ENCODE measurements at places on chromosomes 1 and 21.

GRCh38 chr1:197314682-197315081, 46.6 kb downstream of the CRB1 start:
- no peak for DNase-seq

DNA sequence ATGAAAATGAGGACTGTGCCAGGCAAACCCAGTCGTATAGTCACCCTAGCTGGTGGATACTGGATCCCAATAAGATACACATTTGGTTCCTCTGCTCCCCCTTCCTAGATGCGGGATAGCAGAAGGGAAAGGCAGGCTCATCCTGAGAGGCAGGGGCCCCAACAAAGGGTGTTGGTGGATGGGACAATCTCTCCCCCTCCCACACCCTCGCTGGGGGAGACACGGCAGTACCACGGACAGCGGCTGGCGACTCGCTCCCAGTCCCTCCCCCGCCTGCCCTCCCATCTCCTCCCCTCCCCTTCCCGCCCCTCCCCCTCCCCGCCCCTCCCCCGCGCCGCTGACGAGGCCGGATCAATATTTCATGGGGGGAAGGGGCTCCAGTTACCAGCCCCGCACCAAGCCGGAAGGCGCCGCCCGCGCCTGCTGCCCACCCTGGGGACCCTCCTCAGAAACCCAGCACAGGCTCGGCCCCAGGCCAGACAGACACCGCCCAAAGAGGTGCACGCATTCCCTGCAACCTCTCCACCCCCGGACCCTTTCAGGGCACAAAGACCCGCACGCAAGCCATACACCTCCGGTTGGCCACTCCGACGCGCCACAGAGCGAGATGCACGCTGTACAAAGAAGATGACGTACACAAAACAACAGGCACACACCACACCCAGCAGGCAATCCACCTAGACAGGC, 11.5 kb downstream of the RIMS3 start:
- no peak for DNase-seq

- no peak for DNase-seq
Observed at GRCh38 chr1:236457775-236458174, 63.7 kb downstream of the EDARADD start.

DNA sequence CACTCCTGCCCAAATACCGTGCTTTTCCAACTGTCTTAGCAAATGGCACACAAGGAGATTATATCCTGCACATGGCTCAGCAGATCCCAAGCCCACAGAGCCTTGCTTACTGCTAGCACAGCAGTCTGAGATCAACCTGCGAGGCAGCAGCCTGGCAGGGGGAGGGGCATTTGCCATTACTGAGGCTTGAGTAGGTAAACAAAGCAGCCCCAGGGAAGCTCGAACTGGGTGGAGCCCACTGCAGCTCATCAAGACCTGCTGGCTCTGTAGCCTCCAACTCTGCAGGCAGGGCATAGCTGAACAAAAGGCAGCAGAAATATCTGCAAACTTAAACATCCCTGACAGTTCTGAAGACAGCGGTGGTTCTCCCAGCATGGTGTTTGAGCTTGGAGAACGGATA, 70.1 kb upstream of the PTBP2 start:
- no peak for DNase-seq

GRCh38 chr1:175911138-175911537, 167.7 kb upstream of the TNR start:
- no peak for DNase-seq

GRCh38 chr1:5010656-5011055, 356.2 kb downstream of the AJAP1 start:
- DNase-seq = no peak

DNA sequence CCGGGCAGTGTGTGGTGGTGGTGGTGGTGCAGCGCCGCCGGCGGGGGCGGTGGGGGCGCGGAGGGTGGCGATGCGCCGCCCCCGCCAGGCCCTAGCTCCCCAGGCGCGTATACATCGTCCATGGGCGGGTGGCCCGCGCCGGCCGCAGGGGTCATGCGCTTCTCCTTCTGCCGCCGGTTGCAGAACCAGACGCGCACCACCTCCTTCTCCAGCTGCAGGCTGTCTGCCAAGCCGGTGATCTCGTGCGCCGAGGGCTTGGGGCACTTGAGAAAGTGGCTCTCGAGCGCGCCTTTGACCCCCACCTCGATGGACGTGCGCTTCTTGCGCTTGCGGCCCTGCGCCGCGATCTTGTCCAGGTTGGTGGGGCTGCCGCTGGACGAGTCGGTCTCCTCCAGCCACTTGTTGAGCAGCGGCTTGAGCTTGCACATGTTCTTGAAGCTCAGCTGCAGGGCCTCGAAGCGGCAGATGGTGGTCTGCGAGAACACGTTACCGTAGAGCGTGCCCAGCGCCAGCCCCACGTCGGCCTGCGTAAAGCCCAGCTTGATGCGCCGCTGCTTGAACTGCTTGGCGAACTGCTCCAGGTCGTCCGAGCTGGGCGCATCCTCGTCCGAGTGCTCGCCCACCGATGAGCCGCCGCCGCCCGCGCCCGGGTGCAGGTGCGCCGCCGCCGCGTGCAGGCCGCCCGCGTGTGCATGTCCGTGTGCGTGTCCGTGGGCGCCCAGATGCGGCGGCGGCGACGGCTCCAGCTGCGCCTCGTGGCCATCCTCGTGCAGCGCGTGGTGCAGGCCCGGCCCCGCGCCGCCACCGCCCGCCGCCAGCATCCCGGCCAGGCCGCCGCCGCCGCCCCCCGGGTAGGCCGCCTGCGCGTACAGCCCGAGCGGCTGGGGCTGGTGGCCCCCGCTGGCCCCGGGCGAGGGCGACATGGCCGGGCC, 926 bp downstream of the POU3F1 start:
- no peak for DNase-seq

- no peak for DNase-seq
Observed at GRCh38 chr1:167173516-167174184, 47.0 kb upstream of the POU2F1 start.

DNA sequence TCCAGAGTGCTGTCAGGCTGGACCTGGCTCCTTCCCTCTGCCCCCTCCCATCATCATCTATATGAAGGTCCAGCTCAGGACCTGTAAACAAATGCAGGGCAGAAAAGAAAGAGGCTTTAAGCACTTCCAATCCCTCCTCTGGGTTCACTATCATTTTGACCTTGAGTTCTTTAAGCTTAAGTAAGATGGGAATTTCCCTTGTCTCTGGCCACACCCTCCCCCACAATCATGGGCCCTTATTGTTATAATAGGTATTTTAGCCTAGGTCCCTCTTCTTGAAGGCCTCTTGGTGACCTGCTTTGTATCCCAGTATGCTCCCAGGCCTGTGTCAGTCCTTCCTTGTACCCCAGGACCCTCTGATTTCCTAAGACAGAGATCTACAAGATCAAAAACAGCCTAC, 45.1 kb upstream of the EPS15 start:
- DNase-seq = no peak

DNA sequence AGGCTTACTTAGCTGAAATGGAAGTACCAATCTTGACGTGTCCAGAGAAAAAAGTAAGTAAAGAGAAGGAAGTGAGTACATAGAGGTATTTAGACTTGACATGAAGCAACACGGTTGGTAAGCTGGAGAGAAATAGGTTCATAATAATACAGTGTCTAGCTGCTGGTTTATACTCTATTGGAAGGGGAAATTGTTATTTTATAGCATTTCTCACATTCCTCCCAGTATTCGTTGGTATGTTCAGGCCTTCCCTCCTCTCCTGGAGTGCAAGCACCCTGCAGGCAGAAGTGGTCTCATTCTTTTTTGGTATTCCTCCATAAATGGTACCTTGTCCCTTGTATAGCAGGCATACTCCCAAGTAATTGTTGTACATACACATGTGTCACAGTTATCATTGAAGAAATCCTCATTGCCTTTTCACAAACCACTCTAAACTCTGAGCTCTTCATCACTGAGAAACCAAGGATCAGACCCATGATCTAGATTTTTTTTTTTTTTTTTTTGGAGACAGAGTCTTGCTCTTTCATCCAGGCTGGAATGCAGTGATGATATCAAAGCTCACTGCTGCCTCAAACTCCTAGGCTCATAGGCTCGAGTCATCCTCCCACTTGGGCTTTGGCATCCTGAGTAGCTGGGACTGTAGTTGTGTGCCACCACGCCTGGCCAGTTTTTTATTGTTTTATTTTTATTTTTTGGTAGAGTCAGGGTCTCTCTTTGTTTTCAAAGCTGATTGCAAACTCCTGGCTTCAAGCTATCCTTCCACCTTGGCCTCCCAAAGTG, 9.8 kb upstream of the IPO9 start:
- DNase-seq = no peak

DNA sequence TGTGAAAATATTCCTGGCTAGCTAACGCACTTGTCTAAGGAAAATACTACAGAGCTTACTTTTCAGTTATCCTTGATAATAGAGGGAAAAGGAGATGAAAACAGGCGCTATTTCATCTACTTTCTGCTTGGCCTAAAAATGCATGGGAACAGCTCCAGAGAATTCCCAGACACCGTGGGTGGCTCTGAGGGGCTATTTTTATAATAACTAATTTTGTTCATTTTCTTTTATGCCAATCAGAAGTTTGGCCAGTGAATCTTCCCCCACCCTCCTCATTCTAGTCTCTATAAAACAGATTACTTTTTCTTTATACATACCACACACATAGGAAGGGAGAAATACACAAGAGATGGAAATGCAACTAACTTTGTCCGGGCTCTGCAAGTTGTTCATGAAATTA, 322.9 kb downstream of the SETD4 start:
- no peak for DNase-seq

DNA sequence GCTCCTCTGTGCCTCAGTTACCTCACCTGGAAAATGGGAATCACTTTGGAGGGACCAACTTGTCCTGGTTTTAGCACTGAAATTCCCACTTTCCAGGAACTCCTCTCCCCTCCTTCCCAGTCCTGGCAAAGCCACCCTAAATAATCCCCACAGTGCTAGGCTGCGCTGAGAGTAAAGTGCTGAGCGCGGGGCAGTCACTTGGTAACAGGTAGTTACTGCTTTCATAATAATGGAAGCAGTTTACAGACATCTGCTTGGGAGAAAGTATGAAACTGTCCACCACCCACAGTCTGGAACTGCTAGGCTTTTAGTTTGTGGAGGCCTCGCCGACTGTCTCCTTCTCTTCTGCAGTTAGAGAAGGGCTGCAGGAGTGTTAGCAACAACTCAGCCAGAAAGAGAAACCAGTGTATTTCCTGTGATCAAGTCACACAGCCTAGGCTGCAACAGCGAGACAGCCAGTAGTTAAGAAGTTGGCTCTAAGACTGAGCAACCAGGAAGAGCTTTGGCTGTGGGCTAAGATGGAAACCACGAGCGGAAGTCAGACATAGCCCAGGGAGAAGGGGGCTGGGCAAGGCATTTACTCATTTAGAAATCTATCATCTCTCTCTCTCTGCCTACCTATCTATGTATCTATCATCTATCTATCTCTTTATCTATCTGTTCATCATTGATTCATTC, 30.8 kb upstream of the ABCG1 start:
- no peak for DNase-seq

DNA sequence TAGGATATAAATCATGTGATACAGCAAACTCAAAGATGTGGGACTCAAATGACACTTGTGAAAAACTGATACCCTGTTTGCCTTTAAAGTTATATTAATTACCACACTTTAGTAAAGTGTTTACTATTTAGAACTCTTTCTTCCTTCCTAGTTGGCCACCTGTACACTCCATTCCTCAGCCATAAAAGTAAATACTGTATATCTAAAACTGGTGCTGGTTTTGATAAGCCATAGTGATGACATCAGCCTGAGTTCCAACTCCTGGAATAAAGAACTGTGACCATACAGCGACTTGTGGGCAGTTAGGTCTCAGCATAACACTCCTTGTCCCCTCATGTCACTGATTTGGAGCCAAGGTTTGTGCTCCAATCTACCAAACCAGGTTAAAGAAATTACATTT, 2.8 kb downstream of the PTGER3 start:
- no peak for DNase-seq

DNA sequence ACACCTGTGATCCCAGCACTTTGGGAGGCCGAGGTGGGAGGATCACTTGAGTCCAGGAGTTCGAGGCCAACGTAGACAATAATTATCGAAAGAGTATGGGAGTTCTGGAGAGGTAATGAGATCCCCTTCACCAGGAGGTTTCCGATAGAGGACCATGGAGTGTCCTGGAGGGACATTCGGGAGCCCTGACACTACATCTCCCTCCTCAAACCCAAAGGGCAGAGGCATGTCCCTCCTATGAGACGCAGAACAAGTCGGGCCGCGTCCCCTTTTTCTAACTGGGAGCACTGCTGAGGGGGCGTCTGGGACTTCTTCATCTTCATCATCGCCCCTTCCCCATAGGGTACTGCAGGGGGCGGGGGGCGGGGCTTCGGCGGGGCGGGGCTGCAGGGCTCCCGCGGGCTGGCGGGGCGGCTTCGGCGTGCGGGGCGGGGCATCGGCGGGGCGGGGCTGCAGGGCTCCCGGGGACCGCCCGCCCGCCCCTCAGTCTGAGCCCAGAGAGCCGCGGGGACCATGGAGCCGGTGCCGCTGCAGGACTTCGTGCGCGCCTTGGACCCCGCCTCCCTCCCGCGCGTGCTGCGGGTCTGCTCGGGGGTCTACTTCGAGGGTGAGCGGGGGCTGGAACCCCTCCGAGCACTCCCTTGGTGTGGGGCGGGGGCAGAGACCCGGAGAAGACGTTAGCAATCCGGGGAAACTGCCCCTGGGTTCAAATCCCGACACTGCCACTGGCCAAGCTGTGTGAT, at the start of gene THEMIS2:
THEMIS2 (plus strand) TSS at position 486 of the 743 bp plus-strand sequence; CDS start at position 514, 28 bp downstream.
- DNase-seq = no peak

- no peak for DNase-seq
Observed at GRCh38 chr1:47382399-47382983, 33.6 kb upstream of the FOXE3 start.

DNA sequence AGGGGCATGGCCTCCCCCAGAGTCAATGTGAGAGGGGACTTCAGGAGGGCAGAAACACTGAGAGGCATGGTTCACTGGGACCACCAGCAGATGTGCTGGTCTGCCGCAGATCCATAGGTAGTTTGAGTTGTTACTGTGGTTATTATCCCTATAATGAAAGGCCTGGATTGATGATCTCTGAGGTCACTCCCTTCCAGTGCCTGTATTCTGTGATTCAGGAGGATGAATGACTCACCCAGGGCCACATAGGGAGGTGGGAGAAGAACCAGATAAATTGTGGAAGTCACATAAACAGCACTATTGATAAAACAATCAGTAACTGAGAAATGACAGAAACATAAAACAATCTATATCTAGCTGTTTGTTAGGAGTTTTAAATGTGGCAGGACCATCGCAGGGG, 22.7 kb upstream of the ACTL8 start:
- DNase-seq = no peak

- DNase-seq = no peak
Observed at GRCh38 chr21:22758478-22758877, 1760.3 kb downstream of the NCAM2 start.

- DNase-seq = no peak
Observed at GRCh38 chr1:89044970-89045721, 19.9 kb downstream of the GBP1 start.

- DNase-seq = no peak
Observed at GRCh38 chr1:65404941-65405340, 15.5 kb upstream of the LEPR start.

GRCh38 chr1:214427871-214428277, 123.5 kb downstream of the PTPN14 start:
- no peak for DNase-seq

Measured in iPS DF 19.7 (cell line).